ENCODE measurements at places on chromosomes 11 and 22. TPM values are rescaled to one million over a fixed set of nuclear protein-coding genes. Genes with fewer than 3 reads are reported as not detected.

Gene SPA17
- total RNA-seq: not detected

Gene MAPK1
- 43.3 TPM for total RNA-seq

DNA sequence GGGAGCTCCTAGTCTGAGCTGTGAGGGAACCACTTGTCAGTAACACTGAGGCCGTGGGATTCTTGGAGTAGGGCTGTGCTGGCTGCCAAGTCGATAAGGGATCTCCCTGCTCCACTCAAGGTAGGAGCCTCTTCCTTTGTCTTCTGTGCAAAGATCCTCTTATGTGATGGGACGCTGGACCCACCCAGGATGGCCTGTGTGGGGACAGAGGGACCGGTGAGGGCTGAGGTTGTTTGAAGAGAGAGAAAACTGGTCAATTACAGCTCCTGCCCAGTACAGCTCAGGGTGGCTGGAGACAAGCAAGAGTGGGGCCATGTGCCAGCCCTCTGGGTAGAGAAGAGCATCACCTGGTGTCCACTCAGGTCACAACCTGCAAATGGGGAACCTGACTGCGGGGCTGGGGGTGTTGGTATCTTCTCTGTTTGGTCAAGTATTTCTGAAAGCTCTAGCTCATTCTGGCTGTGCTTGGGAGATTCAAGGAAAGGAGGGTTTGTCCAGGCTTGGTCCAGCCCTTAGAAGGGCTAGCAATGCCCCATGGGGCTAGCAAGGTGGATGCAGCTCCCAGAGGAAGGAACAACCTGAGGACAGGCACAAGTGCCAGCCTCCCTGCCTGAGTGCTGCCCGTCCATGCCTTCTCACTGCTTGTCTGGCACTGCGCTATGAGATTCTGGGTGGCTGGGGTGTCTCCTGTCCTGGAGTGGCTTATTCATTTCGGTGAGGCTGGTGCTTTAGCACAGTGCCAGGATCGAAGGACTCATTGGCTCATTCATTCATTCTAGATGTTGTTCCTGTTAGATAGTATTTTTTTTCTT is 27.6 kb upstream of the BAIAP2L2 start:
- peak; percentile 37 for DNase-seq
- H3K4me1 ChIP-seq: no peaks in the 10 kb centered on the region
- no peaks in the 10 kb centered on the region for H3K36me3 ChIP-seq
- no peaks in the 10 kb centered on the region for H3K27me3 ChIP-seq
- H3K27ac ChIP-seq: no peak overlapping the region

Gene CHST1
- 40.2 TPM for total RNA-seq

Gene RFPL3
- not detected for total RNA-seq

Measured in ascending aorta (tissue), 2 donors.